Cardiac fibroblast (primary cell): ENCODE measurements at places on chromosomes 2 and 18.

DNA sequence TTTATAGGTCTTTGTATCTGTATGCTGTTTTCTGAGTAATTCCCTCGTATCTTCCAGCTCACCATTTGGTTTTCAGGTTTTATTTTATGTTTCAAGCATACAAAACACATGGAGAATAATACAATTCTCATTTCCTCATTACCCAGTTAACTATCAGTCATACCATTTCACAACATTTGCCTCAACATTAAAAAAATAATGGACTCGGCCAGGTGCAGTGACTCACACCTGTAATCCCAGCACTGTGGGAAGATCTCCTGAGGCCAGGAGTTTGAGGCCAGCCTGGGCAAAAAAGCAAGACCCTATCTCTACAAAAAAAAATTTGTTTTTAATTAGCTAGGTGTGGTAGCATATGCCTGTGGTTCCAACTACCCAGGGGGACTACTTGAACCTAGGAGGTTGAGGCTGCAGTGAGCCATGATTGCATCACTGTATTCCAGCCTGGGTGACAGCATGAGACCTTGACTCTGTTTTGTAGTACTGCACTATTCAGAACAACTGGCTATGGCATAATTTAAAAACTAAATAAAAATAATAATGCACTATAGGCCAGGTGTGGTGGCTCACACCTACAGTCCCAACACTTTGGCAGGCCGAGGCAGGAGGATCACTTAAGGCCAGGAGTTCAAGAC lies 20.3 kb downstream of the NPC1 start:
- DNase-seq: no peak

DNA sequence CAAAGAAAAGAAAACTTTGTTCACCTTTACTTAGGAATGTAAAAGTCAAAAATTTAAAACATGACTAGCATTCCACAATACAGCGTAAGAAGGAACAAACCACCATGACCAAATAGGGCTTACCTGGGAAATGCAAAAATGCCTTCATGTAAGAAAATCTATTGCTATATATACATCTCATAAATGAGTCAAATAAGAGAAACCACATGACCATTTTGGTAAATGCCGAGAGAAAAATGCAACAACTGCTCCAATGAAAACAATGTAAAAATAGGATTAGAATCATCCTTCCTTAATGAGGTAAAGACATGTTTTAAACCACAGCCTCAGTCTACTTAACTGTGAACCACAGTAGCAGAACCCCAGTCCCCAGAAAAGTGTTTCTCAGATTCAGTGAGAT lies 49.4 kb downstream of the TGOLN2 start:
- peak; percentile 75 for DNase-seq

DNA sequence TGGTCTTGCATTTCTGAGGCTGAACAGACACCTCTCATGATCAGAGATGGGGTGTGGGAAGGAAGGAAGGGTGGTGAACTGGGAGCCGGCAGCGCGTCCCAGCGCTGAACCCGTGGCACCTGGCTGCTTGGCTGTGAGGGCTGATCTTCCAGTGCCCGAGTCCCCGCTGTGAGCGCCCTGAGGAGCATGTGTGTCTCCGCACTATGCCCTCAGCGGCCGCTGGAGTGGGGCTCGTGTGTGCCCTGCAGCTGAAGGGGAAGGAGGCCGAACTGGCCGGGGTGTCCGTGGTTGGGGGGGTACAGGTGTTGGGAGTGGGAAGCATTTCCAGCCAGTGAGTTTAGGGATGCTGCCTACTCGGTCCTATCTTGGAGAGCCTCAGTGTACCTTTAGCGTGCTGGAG lies 82.2 kb downstream of the LDLRAD4 start:
- DNase-seq: no peak

GRCh38 chr2:20156836-20157192 lies 68.1 kb downstream of the SDC1 start:
- DNase-seq: no peak

GRCh38 chr2:60475123-60475830 lies 78.2 kb downstream of the BCL11A start:
- DNase-seq: no peak

DNA sequence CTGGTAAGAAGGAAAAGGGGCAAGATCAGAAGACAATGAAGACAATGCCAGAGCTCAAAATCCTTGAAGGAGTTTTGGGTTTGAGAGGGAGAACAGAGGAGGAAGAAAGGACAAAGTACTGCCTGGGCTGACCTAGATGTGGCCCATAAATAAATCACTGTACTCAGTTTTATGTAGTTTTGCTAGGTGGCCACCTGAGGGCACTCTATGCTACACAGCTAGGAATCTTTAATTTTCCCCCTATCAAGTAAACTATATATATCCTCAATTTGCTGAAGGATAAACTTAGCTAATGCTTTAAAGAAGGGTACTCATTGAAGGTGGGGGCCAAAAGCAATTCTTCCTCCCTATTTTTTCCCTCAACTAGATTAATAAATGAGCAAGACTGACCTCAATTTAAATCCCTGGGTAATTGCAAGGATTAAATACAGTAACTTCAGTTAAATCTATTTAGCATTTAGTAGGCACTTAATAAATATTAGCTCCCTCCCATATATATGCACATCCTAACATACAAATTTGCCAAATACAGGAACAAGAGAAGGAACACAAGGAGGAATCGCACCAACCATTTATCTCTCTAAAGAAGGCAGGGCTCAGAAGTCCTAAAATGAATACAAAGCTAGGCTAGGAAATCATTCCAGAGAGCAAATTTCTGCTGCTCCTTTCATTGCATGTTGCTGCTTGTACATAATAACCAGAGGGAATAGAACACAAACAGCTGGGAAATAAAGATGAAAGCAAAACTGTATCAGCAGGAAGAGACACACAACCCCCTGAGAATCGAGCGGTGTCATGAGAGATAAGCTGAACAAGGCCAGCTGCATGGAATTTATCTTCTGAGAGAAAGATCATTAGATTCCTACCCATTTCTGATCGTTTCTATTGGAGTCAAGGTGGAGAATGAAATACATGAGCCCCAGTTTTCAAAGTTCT lies 540.1 kb downstream of the NRXN1 start:
- DNase-seq: peak; percentile 53

DNA sequence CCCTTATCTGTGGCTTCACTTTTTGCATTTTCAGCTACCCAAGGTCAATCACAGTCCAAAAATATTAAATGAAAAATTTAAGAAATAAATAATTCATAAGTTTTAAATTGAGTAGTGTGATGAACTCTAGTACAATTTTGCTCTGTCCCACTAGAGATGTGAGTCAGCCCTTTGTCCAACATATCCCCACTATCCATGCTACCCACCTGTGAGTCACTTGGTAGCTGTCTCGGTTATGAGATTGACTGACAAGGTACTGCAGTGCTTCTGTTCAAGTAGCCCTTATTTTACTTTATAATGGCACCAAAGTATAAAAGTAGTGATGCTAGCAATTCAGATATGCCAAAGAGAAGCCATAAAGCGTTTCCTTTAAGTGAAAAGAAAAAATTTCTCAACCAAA lies 28.8 kb downstream of the ADCY3 start:
- DNase-seq: no peak

DNA sequence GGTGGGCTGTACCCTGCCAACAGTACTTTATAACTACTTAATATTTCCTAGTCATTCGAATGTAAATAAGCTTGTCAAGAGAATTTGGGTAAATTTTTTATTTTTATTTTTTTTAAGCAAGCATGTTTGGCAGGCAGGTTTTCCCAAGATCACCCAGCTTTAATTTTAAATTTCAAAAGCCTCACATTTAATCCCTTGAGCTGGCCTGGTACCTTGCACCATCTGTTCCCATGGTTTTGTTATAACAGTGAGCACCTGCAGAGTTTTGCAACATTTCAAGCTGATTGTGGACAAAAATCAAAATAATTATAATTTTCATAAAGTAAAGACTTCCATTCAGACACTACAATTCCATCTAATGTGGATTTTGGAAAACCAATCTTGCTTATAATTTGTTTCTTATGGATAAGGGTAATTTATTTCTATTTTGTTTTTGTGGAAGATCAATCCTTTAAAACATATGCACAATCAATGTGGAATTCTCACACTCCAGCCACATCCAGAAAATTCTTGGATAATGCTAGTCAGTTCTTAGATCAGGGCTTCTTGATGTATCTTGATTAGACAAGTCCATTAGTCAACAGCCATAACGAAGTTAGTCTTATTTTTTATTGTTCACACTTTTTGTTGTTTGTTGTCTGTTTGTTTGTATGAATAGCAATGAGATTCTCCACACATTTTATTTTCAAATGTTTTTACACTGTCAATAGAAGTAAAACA lies 689.3 kb downstream of the NR4A2 start:
- no peak for DNase-seq

DNA sequence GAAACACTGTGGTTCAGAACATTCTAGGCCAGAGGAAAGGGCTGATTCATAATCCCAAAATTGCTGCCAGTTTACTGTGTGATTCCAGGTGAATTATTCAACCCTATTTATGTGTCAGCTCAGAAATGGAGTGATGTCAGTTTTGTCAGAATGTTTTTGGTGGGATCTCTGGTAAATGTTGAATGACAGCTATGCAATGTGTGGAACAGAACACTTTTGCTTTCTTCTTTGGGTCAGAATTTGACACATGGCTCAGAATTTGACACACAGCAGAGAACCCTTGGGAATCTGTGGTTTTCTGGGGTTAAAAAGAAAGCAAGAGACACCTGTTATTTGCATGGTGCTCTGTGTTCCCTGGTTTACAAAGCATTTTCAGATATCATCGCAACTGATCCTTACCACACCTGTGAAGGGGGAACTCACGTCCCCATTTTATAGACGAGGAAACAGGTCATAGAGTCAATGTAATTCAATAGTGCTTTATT lies 1.6 kb upstream of the MTA3 start:
- no peak for DNase-seq

DNA sequence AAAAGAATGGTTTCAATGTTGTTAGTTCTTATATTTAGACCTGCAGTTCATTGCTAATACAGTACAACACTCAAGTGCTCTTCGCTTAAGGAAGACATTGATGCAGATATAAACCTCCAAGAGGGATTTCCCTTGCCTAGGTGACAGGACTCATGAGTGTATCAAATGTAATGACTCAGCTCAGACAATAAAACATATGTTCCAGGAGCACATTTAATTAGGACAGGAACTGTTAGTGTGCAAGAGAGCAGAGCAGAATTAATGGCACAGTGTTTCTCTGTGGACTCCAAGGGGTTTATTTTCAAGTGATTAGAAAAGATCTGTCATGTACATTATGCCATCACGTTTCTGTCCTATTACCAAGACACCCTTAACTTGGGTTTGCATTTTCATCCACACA lies 375.0 kb downstream of the LRRTM4 start:
- no peak for DNase-seq

GRCh38 chr18:35010156-35010555 lies 31.1 kb upstream of the MAPRE2 start:
- DNase-seq: no peak

DNA sequence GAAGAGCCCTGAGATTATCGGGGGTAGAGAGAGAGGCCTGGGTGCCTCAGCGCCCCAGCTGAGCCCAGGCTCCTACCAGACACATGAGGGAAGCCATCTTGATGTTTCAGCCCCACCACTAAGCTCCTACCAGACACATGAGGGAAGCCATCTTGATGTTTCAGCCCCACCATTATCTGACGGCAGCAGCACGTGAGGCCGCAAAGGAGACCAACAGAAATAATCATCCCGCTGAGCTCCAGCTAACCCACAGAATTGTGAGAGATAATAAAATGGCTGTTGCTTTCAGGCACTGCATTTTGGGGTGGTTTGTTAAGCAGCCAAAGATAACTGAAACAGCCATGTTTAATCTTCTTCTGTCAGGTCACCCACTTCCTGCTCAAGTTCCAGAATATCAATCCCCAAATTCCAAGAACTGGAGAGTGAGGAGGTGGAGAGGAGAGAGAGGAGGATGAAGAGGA lies 29.3 kb upstream of the SOS1 start:
- no peak for DNase-seq

DNA sequence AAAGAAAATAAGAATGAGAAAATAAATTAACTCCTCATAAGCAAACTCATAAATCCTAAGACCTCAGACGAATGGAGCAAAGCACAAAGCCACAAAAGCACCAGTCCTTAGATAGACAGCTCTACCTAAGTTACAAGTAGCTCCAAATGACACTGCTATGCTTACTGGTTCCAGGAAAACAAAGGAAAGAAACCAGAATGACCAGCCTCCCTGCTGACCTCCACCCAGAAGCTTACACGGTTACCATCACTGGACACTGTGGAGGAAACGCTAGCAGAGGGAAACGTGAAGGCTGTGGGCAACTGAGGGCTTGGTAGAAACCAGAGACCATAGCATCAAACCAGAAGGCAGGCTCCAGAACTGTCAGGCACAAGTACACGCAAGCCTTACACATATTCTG lies 67.8 kb downstream of the STK39 start:
- DNase-seq: no peak
